ENCODE measurements at places on chromosomes 2 and 18. TPM values are rescaled to one million over a fixed set of nuclear protein-coding genes. Genes with fewer than 3 reads are reported as not detected.

RAB6C gene
- total RNA-seq: 0.18 TPM

BOK gene
- 30.2 TPM for total RNA-seq

- DNase-seq: no peak
These were observed 73.9 kb downstream of the MTCL1 start for GRCh38 chr18:8779251-8779650.

DNA sequence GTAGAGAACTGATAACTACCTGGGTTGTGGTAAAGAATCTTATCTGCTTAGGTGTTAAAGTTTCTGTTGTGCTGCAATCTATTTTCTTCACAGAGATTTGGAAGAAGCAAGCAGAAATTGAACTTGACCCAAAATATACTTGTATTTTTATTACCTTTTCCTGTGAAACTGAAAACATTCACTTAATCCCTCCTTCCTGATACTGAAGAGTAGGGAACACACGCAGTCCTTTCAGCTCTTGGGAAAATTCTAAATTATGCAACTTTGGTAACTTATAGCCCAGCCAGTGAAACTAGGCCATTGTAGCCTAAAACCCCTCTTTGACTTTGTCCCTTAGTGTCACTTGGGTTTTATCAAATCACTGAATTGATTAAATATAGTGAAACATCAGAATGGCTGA lies 128.4 kb upstream of the MEIS1 start:
- no peak for DNase-seq

DNA sequence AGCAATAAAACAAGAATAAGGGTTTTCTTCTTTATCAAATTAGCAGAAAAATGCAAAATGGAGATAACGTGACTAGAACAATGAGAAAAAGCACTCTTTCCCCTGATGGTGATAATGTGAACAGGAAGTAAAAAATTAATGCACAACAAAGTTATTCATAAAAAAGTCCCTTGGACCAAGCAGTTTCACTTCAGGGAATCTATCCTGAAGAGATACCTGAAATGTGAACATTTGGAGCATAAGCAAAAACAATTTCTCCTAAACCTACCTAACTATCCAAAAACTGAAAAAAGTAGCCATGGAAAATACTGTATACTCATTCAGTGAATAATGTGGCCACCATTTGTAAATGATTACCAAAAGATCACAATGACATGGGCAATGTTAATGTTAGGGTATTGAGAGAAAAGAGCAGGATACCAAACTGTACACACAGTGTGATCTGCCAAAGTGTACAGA lies 48.7 kb downstream of the TRIP12 start:
- no peak for DNase-seq

DNA sequence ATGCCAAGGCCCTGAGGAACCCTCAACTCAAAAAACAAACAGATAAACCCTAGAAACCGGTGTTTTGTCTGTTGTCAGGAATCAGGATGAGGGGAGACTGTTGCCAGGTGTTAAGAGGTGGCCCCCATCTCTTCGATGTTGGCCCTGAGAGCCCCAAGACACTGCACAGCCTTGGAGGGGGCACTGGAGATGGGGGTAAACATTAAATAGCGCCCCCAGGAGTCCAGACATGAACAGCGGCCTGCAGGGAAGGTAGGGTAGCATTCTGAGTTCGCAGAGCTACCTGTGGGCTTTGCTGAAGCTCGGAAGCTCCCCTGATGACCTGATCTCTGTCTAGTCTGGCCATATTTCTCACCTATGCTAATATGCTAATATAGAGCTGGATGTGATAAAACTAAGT lies 97.6 kb upstream of the SMAD2 start:
- DNase-seq: no peak

- no peak for DNase-seq
These were observed 9.3 kb upstream of the CDH20 start for GRCh38 chr18:61323951-61324350.

All from left cardiac atrium (tissue), 4 donors.